T-helper 2 cell (primary cell): ENCODE measurements at places on chromosomes 3 and 15.

- no peak for DNase-seq
Observed at GRCh38 chr15:72397796-72398588, at the start of gene TMEM202. TSS of gene TMEM202 (plus strand) at chr15:72398305. CDS start at chr15:72398327, 22 bp downstream.

GRCh38 chr15:75828429-75828828 lies 14.8 kb upstream of the UBE2Q2 start:
- DNase-seq, result no peak

DNA sequence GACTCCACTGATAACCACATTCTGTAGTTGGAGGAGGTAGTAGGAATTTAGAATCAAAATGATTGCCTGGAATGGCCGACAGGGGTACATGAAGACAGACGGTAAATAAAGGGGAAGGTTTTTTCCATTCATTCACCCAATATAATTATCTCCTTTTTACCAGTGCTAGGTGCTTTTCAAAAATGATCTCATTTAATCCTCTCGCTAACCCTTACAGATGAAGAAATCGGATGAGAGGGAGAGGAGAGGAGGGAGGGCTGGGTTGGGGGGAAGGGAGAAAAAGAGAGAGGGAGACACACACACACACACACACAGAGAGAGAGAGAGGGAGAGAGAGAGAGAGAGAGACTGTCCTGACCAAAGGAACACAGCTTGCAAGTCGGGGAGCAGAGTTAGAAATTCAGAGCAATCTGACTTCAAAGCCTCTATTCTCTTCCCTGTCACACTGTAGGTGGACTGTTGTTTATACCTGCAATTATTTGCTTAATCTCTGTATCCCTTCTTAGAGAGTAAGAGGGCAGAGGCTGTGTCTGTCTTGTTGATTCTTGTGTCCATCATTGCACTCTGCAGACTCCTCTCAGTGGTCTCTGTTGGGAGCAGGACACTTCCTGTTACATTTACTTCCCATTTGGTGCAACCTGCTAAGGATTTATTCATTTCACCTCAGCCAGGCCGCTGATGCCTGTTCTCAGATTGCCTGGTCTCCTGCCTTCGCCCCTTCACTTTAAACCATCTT lies 18.7 kb upstream of the PAQR9 start:
- no peak for DNase-seq

DNA sequence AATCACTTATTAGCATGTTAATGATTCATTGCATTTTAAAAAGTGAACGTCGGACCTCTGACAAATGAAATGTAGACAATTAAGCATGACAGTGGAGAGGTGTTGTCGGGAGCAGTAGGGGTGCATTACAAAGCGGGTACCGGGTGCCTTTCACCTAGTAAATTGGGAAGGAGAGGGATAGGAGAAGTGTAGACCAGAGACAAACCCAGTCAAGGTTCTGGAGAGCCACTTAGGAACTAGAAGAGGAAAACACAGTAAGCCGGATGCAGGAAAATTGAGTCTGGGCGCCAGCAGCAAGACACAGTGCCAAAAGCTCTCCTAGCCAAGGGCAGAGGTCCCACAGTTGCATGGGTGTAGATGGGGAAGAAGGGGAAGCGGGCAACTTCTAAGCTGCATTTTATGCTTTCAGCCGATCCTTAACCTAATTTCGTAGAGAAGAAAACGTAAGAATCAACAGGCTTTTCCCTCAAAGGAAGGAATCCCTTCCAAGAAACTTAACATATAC lies 3.1 kb upstream of the CERS3 start:
- DNase-seq, result no peak

GRCh38 chr3:129238945-129239705 lies 10.3 kb upstream of the COPG1 start:
- no peak for DNase-seq

- DNase-seq, result no peak
Observed at GRCh38 chr3:195897853-195898415, 10.4 kb downstream of the TNK2 start.
